ENCODE measurements at places on chromosomes 6 and 20.

DNA sequence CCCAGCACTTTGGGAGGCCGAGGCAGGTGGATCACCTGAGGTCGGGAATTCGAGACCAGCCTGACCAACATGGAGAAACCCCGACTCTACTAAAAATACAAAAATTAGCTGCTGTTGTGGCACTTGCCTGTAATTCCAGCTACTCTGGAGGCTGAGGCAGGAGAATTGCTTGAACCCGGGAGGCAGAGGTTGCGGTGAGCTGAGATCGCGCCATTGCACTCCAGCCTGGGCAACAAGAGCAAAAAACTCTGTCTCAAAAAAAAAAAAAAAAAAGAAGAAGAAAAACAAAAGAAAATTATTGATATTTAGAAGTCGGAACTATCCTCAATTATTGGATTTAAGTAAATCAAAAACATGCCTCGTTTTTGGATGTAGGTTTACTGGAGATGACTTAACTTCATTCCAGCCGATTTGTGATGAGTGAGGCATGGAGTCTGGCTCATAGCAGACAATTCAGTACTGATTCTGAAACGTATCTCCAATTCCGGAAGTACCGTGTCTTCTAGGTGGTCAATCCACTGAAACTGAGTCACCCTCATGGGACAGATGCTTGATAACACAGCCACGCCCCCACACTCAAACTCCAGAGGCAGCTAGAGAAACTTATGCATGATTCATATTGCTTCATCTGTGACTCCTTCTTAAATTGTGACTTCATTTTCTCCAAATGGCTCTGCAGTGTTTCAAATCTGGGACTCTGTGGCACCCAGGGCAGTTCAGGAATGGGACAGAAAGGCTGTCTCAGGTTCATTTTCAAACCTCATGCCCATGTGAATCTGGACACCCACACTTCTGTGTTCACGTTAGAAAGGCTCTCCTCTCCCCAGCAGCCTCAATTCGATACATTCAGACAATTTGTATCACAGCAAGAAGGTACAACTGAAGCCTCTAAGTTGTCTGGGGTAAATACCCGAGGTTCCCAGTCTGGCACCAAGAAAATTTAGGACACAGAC lies 110.4 kb upstream of the ARMC2 start:
- DNase-seq: no peak

- no peak for DNase-seq
These were observed 53.4 kb downstream of the LYRM2 start for GRCh38 chr6:89585154-89585553.

GRCh38 chr6:165231581-165232561 lies 77.5 kb downstream of the C6orf118 start:
- no peak for DNase-seq

DNA sequence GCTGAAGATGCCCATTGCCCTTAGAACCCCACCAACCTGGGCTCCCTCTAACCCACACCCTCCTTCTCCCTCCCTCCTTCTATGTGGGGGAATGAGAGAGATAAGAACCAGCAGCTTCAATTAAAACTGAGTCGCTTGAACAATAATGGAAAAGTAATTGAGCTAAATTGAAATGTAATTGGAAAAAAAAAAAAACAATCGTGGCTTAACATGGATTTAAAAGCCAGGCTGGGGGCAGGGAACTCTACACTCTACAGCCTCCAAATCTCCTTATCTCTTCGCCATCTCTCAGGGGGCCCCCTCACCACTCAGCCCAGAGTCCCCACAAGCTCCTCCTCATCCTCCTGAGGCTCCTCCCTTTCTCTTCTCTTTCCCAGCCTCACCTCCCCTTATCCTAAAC lies 83.2 kb downstream of the MDGA1 start:
- no peak for DNase-seq

DNA sequence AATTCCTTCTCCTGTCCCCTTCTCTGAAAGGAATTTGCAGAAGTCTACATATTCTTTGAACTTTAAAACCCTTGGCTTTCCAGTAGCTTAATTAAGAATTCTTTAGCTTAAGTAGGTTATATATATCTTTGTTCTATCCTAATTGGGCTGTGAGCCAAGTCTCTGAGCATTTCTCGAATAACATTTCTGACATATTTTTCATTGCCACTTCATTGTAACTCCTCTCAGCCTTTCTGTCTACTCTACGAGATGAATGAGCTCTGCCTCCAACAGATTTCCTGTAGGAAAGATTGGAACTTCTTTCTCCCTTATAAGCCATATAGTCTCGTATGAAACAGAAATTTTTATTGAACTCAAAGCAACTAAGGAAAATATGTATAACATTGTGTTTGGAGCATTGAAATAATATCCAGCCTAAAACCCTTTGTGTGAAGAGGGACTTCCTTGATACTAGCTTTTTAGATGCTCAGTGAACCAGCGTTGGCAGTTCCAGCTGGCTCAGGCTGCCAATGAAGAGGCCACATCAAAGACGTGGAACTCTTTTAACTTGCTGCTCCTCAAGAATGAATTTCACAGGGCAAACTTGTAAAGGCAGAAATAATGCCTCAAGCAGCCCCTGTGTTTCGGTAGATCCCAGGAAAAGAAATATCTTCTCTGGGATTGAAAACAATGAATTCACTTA lies 87.7 kb upstream of the NOX3 start:
- DNase-seq: no peak

GRCh38 chr6:105452376-105452775 lies 49.5 kb upstream of the PREP start:
- DNase-seq: no peak

DNA sequence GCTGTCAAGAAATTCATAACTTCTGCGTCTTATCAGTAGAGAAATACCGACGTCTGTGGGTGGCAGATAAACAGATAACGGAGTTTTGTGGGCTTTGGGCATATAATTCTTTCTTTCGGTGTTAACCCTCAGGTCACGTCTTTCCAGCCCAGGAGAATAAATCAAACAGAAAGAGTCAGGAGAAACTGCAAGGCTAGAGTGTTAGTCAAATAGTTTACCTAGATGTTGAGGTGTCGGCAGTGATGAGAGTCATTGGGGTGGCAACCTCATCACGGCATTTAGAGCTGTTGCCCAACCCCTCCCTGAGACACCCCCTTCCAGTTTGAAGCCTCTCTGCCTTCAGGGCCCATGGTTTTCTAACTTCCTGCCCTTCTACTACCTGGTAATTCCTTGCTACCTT lies 49.5 kb downstream of the ADTRP start:
- no peak for DNase-seq

- no peak for DNase-seq
These were observed 97.9 kb downstream of the PXDC1 start for GRCh38 chr6:3653528-3654070.

DNA sequence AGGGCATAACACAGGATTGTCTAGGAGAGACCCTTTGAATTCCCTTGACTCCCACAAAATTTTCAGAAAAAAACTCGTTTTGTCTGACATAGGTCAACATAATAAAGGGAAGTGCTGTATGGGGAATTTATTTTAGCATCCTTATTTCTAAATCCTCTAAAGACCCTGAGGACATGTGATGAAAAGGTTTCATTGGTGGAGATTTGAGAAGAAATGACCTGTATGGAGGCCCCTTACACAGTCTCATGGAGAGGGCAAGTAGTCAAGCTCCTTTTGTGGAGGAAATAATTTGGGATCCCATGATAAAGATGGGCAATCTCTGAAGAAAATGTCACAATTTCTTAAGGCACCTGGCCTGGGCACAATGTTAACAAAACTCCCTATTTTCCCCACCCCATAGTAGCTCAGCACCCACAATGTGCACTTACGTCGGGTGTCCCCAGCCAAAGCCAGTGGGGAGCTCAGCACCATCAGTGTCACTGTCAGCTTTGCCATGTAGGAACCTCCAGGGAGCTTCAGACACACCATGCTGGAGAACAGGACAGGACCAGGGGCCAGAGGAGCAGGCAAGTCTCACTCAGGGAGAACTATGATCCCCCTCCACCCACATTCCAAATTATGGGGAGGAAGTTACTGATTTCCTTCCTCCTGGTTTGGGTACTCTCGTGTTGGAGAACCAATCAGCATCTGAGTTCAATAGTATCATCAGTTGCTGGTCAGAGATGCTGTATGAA lies at the start of gene HLA-DRB5:
TSS of gene HLA-DRB5 (minus strand) at position 591 of the 734 bp plus-strand sequence. CDS start at position 528, 63 bp downstream.
- no peak for DNase-seq

DNA sequence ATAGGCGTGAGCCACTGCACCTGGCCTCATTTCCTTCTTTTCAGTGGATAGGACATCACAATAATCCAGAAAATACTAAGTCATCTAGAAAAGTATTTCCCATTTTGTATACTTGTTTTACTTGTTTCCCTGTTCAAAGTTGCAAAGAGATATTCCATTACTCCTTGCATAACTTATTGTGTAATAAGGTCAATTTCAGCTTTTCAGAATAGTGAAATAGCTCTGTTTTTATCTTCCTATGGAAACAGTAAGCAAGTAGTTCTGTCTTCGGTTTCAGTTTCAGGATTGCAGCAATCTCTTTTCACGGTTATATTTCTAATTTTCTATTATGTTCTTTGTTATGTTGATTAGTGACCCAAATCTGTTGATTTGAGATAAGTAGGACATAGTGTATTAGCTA lies 6.0 kb downstream of the STX11 start:
- no peak for DNase-seq

DNA sequence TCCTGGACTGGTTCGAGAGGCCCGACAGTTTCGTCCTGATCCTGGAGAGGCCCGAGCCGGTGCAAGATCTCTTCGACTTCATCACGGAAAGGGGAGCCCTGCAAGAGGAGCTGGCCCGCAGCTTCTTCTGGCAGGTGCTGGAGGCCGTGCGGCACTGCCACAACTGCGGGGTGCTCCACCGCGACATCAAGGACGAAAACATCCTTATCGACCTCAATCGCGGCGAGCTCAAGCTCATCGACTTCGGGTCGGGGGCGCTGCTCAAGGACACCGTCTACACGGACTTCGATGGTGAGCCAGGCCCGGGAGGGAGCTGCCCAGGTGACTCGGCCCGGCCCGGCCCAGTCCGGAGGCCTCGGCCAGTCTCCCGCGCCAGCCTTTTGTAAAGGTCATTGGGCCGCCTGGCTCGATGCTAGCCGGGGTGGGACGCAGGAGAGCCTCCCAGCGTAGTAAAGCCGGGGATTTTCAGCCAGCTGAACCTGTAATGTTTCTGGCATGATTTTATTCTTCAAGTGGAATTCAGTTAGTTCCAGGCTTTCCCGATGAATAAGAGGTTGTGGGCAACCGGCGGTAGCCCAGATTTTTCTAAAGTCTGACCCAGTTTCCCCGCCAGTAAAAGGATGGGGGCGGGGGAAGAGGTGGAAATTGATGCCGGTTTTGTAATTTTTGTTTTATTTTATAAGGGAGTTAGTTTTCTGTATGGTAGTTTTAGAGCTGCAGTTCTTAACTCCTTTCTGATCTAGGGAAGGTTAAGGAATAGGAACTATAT lies 1.4 kb downstream of the PIM1 start:
- no peak for DNase-seq

DNA sequence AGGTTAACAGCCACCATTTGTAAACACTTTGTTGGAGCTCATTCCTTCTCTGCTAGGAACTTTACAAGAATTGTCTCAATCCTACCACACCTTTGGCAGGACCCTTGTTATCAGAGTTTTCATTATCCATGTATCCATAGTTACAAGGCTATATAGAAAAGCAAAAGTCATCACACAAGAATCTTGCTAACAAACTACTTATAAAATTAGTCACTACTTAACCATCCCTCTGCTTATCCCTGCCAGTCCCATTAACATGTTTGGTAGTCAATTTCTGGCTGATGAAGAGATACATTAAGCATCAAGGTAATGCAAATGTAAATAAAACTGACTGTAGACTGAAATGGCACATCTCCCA lies 10.4 kb downstream of the ZSWIM3 start:
- DNase-seq: no peak

GRCh38 chr6:118859517-118860064 lies 34.4 kb upstream of the ASF1A start:
- no peak for DNase-seq

- no peak for DNase-seq
These were observed 178.6 kb downstream of the PREX1 start for GRCh38 chr20:48649104-48649626.

DNA sequence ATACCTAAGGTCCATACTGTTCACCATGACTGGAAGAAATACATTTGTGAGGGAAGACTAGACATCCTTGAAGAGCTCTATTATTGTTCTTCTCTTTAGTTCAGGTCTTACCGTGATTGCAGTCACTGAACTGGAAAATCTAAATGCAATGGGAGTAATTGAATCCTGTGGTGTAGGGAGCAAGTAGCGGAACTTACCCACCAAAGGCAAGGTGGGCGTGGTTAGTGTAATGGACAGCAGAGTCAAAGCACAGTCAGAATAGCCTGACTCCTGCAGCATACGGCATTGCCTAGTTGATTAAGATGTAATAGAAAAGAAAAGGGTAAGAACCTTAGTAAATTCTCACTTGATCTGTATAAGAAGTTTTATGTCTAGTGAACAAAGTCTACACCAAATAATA lies 679.7 kb upstream of the EPHA7 start:
- DNase-seq: no peak

DNA sequence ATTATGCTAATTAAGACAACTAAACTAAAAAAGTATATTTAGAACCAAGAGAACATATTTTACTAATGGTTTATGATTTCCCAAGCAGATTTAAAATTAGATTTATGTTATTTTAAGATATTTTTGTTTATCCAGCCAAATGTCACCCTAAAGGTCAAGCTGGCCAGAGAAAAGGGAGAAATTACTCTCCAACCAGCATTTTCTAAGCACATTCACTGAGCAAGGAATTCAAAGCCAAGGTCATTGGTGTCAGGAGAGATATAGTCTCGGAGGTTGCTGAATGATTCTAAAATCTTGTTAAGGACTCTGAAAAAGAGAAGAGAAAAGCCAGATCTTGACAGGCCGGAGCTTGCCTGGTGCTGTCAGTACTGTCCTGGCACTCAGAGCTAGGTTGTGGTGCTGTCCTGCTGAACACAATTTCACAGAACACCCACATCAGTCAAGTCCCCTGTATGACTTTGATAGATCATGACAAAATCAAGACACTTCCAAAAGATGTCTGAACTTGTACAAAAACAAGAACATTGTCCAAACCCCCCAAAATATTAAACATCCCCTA lies 222.3 kb upstream of the SMLR1 start:
- no peak for DNase-seq

- DNase-seq: no peak
These were observed 67.8 kb upstream of the RALY start for GRCh38 chr20:33925867-33926266.

DNA sequence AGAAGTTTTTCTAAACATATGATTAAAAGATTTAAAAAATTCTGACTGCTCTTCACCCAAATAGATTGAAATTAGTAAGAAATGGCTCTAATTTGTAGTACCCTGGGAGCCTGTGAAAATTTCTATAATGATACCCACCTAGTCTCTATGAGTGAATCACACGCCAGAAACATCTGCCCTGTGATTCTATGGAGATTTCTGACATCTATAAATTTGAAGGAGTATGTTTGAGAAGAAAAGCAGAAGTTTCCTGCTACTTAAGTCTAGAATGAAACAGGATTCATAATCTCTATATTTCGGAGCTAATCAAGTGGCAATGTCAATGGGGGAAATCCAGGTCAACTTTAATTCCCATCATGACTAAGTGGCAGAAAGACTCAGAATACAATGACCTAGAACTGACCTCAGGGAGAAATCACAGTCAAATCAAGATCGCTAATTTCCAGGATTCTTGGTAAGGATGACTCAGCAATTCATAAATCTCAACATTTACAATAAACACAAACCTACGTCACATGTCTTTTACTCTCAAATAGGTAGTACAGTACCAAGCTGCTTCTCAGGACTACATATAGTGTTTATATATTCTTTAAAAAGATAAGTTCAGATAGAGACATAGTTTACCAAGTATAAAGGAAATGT lies 186.2 kb upstream of the TNFAIP3 start:
- no peak for DNase-seq

GRCh38 chr6:116783852-116784251 lies 18.3 kb upstream of the FAM162B start:
- DNase-seq: no peak

All from stimulated activated CD4-positive, alpha-beta T cell treated with anti-CD3 and anti-CD28 coated beads, Interleukin-1b, Interleukin-23, amount 100 ng/mL, for 1 hour (primary cell).